PC-9 (cell line): ENCODE measurements at places on chromosomes 2 and 18.

- H3K4me3 ChIP-seq = no peak overlapping the region
- no peak for DNase-seq
- peaks cover 76% of the 10 kb centered on the region for H3K27me3 ChIP-seq
- H3K4me1 ChIP-seq = no peaks in the 10 kb centered on the region
- no peaks in the 10 kb centered on the region for H3K36me3 ChIP-seq
Observed at GRCh38 chr2:222283634-222284033, 15.2 kb downstream of the PAX3 start.

GRCh38 chr2:156837635-156838370 lies 401.6 kb downstream of the GPD2 start:
- H3K27ac ChIP-seq = no peak overlapping the region
- no peaks in the 10 kb centered on the region for H3K4me1 ChIP-seq
- no peaks in the 10 kb centered on the region for H3K27me3 ChIP-seq
- no peak overlapping the region for H3K4me3 ChIP-seq
- no peaks in the 10 kb centered on the region for H3K36me3 ChIP-seq

DNA sequence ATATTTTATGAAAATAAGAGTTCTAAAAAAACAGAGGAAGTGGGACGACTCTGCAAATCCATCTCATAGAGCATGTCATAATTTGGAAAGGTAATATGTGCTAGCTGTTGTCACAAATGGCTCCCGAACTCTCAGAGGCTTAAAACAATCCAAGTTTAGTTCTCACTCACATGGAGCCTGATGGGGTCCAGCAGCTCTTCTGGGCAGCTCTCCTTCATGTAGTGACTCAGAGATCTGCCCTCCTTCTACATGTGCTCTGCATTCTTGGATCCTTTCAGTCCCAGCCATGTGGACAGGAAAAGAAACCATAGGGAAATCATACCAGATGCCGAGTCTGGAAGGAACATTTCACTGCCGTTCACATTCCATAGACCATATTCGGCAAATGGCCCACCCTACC lies 180.1 kb upstream of the APCDD1 start:
- no peak overlapping the region for H3K4me3 ChIP-seq
- H3K36me3 ChIP-seq = no peaks in the 10 kb centered on the region
- H3K4me1 ChIP-seq = no peaks in the 10 kb centered on the region
- no peaks in the 10 kb centered on the region for H3K27me3 ChIP-seq

DNA sequence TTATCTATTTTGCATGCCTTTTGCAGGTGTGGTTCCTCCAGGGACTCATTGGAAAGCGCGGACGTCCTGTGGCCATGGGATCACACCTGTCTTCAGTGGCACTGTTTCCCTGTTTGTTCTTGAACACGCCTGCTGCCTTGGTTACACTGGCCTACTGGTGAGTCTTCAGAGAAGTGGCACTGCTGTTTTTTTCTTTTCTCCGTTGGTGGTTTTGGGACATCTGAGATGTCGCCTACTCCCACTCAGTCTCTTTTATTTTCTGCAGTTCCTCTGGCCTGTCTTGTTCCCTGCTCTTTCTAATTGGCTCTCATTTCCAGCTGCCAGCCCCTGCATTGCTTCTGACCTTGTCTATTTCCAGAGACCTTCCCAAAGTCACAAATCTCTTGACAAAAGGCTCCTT lies 35.7 kb upstream of the POU3F3 start:
- no peaks in the 10 kb centered on the region for H3K4me1 ChIP-seq

- H3K27me3 ChIP-seq = no peaks in the 10 kb centered on the region
- H3K27ac ChIP-seq = no peak overlapping the region
- no peaks in the 10 kb centered on the region for H3K36me3 ChIP-seq
- DNase-seq = no peak
- no peak overlapping the region for H3K4me3 ChIP-seq
- H3K4me1 ChIP-seq = no peaks in the 10 kb centered on the region
Observed at GRCh38 chr2:170322140-170322766, 144.3 kb downstream of the MYO3B start.

GRCh38 chr2:144947709-144948037 lies 427.8 kb upstream of the ZEB2 start:
- H3K4me1 ChIP-seq = peaks cover 14% of the 10 kb centered on the region; the same call in 1 of the 2 replicates
- no peaks in the 10 kb centered on the region for H3K36me3 ChIP-seq
- DNase-seq = no peak
- no peak overlapping the region for H3K4me3 ChIP-seq

DNA sequence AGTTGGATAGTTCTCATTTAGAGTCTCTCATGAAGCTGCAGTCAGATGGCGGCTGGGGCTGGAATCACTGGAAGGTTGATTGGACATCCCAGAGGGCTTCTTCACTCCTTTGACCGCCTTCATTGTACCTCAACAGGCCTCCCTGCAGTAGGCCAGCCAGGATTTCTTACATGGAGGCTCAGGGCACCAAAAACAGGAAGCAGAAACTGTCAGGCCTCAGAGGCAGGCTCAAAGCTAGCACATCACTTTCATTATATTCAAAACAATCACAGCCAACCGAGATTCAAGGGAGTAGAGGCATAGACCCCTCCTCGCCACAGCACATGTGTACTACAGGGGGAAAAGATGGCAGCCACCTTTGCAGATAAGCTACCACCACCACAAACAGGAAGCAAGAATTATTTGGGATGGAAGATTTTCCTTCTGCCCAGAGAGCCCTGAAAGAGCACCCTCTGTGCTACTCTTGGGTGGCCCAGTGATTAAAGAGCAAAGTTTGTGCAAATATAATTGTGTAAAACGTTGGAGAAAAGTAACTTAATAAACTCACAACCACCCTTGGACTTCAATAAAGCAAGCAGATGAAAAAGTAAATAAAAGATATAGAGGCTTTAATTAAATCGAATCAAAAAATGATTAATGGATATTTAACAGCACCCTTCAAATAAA lies 155.3 kb downstream of the GFPT1 start:
- H3K27me3 ChIP-seq = no peaks in the 10 kb centered on the region
- H3K4me1 ChIP-seq = no peaks in the 10 kb centered on the region
- no peak overlapping the region for H3K27ac ChIP-seq

GRCh38 chr2:26011990-26012856 lies 21.7 kb upstream of the RAB10 start:
- H3K36me3 ChIP-seq = no peaks in the 10 kb centered on the region
- H3K27ac ChIP-seq = peak overlapping the region; percentile 93
- peak overlapping the region; percentile 23; the same call in 1 of the 2 replicates for H3K4me3 ChIP-seq
- H3K4me1 ChIP-seq = peaks cover 76% of the 10 kb centered on the region
- H3K27me3 ChIP-seq = no peaks in the 10 kb centered on the region
- DNase-seq = peak; percentile 80

- DNase-seq = no peak
- peaks cover 39% of the 10 kb centered on the region for H3K27me3 ChIP-seq
- no peak overlapping the region for H3K27ac ChIP-seq
- H3K4me1 ChIP-seq = no peaks in the 10 kb centered on the region
- H3K36me3 ChIP-seq = no peaks in the 10 kb centered on the region
Observed at GRCh38 chr2:16047701-16048100, 107.4 kb downstream of the MYCN start.

- H3K4me3 ChIP-seq = no peak overlapping the region
- no peaks in the 10 kb centered on the region for H3K36me3 ChIP-seq
- H3K4me1 ChIP-seq = no peaks in the 10 kb centered on the region
Observed at GRCh38 chr2:123935405-123935804, 89.7 kb upstream of the CNTNAP5 start.

DNA sequence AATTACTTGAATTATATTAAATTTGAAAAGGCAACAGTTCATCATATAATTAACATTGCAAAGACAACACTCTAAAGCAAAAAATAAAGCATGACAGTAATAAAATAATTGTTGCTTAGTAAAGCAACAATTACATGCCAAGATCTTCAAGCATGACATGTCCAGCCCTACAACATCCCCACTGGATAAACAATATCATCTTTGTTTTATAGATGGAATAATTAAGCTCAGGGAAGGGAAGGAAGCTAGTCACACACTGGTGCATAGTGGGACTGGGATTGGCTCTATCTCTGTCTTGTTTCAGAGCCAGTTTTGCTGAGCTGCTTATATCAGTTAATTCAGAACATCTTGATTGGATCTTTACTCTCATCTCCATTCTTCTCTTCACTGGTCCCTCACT lies 49.9 kb upstream of the PARD3B start:
- no peak overlapping the region for H3K4me3 ChIP-seq
- no peaks in the 10 kb centered on the region for H3K27me3 ChIP-seq
- H3K27ac ChIP-seq = no peak overlapping the region
- DNase-seq = no peak
- H3K36me3 ChIP-seq = no peaks in the 10 kb centered on the region

DNA sequence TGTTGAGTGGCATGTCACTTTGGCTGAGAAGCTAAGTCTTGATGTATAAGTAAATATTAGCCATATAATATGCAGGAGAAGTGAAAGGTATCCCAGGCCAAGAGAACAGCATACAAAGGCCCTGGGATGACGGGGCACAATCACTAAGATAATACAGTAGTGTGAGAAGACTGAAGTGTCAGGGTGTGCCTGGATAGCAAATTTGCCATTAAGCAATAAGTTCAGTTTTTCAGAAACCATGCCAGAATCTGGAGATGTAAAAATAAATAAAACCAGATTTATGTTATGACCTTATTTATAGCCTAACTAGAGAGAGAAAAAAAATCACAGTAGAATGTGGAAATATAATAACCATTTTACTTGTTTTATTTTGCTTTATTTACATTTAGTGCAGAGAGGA lies 1858.7 kb upstream of the CELF4 start:
- H3K27me3 ChIP-seq = no peaks in the 10 kb centered on the region
- H3K4me3 ChIP-seq = no peak overlapping the region
- H3K4me1 ChIP-seq = no peaks in the 10 kb centered on the region
- no peak overlapping the region for H3K27ac ChIP-seq

DNA sequence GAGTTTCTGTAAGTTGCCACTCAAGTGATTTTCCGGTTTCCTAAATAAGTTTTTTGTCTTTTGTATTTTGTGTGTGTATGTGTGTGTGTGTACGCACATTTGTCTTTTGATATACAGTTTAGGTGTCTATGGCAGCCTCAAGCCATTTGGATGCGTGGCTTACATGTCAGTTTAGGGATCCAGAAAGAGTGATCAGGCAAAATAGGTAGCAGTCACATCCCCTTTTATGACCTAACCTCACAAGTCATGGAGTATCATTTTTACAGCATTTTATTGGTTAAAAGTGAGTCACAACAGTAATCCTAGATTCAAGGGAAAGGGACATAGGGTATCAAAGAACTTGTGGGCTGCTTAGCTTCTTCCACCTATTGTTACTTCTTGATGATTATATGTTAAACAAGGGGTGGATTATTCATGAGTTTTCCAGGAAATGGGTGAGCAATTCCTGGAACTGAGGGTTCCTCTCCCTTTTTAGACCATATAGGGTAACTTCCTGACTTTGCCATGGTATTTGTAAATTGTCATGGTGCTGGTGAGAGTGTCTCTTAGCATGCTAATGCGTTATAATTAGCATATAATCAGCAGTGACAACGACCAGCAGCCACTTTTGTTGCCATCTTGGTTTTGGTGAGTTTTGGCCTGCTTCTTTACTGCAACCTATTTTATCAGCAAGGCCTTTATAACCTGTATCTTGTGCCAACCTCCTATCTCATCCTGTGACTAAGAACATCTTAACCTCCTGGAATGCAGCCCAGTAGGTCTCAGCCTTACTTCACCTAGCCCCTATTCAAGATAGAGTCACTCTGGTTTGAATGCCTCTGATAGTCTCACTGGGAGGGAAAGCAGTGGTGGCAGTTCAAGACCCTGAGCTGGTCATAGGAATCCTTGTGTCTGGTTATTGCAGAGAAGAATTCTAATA lies 8.6 kb upstream of the SOCS6 start:
- H3K27ac ChIP-seq = peak overlapping the region; percentile 21; the same call in 1 of the 2 replicates
- no peak overlapping the region for H3K4me3 ChIP-seq
- H3K4me1 ChIP-seq = peaks cover 38% of the 10 kb centered on the region
- no peaks in the 10 kb centered on the region for H3K27me3 ChIP-seq

DNA sequence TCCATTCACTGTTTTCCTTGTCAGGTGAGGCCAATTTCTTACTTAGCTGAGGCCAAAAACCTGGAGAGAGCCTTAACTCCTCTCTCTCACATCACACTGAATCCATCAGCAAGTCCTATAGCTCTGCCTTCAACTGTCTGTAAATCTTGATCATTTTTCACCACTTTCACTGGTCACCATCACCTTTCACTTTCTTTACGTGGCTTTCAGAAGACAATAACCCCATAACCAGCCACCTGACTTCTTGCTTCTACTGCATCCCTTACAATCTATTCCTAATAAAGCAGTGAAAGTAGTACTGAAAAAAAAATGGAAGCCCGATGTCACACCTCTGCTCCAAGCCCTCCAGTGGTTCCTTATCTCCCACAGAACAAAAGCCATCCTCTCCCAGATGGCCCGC lies 7.7 kb downstream of the LOXL3 start:
- no peak overlapping the region for H3K4me3 ChIP-seq
- no peak overlapping the region for H3K27ac ChIP-seq
- H3K36me3 ChIP-seq = no peaks in the 10 kb centered on the region

DNA sequence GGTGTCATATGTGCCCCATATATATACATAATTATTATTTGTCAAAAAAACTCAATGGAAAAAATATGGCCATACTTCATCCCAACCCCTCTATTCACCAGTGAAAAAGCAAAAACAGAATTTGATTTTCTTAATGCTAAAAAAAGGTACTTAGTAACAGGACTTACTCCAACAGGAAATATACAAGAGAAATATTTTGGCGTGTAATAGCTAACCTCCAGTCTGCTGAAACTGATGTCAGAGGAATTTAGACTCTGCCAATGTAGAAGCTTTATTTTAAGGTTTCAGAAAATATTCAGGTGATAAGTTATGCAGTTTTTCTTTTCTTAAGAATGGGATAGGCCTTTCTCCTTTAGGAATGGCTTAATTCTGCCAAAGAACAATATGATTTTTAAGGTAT lies 72.6 kb downstream of the TMEFF2 start:
- H3K36me3 ChIP-seq = no peaks in the 10 kb centered on the region
- no peaks in the 10 kb centered on the region for H3K4me1 ChIP-seq
- H3K27me3 ChIP-seq = no peaks in the 10 kb centered on the region
- DNase-seq = no peak
